ENCODE measurements at places on chromosomes 5 and 9.

DNA sequence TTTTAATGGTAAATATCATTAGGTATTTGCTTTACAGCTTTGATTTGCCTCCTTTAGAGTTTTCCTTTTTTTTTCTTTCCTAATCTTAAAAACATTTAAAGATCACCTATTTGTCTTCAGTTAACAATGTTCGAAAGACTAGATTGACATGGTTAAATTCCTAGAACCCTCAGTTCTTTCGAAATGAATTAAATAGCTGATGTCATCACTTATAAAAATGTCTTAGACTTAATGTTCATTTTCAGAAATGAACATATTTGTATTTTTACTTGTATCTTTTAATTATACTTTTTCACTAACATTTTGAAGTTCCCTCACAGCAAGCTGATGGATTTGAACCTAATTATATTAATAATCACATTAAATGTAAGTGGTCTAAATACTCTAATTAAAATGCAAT lies 205.3 kb upstream of the IRX4 start:
- no peak overlapping the region for H3K27ac ChIP-seq
- peaks cover 22% of the 10 kb centered on the region for H3K4me1 ChIP-seq
- H3K36me3 ChIP-seq = no peaks in the 10 kb centered on the region
- no peak for DNase-seq

DNA sequence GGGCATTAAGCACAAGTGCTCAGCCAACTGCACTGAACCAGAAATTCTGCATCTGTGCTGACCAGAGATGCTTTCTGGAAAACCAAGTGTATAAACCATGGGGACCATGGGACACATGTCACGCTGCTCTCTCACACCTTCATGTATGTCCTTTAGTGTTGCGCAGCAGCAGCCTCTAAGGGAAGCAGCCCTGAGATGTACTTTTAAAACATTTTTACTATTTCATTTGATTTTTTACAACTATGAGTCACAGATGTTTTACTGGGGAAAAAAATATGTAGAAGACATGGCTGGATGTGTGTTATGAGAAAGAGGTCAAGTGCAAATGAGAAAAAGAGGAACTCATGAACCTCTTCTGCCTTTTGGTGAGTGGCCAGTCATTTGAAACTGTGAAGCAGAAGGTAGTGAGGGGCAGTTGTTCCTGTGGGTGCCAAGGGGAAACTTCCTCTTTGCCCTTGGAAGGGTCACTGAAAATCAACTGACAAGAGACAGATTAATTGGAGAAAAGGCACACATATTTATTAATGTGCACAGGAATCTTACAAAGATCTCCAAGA lies 31.4 kb upstream of the SYK start:
- no peaks in the 10 kb centered on the region for H3K36me3 ChIP-seq
- no peak overlapping the region for H3K27ac ChIP-seq
- no peaks in the 10 kb centered on the region for H3K27me3 ChIP-seq
- H3K4me1 ChIP-seq = no peaks in the 10 kb centered on the region

DNA sequence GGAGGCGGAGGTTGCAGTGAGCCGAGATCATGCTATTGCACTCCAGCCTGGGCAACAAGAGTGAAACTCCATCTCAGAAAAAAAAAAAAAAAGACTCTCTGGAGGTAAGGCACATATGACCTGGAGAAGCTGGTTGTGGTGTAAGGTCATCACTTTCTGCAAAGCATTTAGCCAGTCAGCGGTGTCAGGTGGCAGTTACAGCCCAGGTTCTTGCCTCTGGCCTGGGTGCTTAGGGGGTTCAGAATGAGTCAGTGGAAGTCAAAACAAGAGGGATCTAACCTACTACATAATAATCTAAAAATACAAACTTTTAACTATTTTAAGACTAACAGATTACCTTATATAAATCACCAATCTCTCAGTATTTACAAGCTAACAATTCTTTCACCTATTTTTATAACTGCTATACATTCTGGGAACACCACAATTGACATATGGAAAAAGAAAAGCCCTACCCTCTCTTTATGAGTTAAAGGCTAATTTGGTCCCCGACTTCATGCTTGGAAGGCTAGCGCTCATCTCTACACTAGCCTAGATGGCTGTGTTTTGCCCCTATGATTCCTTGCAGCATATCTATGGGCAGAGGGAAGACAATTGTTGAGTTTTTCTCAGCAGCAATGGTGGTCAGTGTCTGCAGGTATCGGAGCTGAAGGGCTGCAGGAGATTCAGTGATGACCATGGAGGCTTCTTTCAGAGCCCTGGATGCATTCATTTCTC lies 29.2 kb downstream of the STOM start:
- no peaks in the 10 kb centered on the region for H3K4me1 ChIP-seq
- peaks cover 3% of the 10 kb centered on the region for H3K36me3 ChIP-seq
- H3K27me3 ChIP-seq = no peaks in the 10 kb centered on the region
- H3K4me3 ChIP-seq = no peak overlapping the region
- no peak for DNase-seq
- no peak overlapping the region for H3K27ac ChIP-seq

DNA sequence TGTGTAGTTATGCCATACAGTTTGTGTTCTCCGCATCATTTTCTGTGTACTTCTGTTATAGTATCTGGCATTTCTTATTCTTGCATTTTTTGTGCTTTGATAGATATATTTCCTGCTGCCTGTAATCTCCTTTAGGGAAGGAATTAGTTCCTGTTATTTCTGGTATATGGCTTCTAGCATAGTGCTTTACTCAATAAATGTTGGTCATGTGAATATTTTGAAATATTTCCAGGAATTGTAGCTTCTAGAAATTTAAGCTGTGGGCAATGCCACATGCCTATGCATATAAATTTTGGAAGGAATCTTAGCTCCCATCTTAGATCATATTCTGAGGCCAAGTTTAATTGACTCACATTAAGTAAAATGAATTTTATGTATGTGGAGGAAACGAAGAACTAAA lies 11.5 kb upstream of the PRRC1 start:
- H3K27me3 ChIP-seq = no peaks in the 10 kb centered on the region
- H3K4me3 ChIP-seq = no peak overlapping the region
- no peaks in the 10 kb centered on the region for H3K36me3 ChIP-seq
- no peaks in the 10 kb centered on the region for H3K4me1 ChIP-seq

GRCh38 chr9:21994556-21995005 lies at the start of gene CDKN2B-AS1:
Gene CDKN2B-AS1 (plus strand): TSS chr9:21994791.
- no peak within 1 kb of the TSS for H3K27ac ChIP-seq
- peak within 1 kb of the TSS; percentile 77 for H3K4me3 ChIP-seq
- peaks cover 92% of the 10 kb centered on the region for H3K27me3 ChIP-seq
- no peaks in the 10 kb centered on the region for H3K36me3 ChIP-seq
- DNase-seq = peak; percentile 76

- no peak overlapping the region for H3K27ac ChIP-seq
- no peaks in the 10 kb centered on the region for H3K4me1 ChIP-seq
- no peak overlapping the region for H3K4me3 ChIP-seq
- no peaks in the 10 kb centered on the region for H3K27me3 ChIP-seq
- no peak for DNase-seq
Observed at GRCh38 chr9:104069288-104069687, 24.8 kb upstream of the SMC2 start.

DNA sequence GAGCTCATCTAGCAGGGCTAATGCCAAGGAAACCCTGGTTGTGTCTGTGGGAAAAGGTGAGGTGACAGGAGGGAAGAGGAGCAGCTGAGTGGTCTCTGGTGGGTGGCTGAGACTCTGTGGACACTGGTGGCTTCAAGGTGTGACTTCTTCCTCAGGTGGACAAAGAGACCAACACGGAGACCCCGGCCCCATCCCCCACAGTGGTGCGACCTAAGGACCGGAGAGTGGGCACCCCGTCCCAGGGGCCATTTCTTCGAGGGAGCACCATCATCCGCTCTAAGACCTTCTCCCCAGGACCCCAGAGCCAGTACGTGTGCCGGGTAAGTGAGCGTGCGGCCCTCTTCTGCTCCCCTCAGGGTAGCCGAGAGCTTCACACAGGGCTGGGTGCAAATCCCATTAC lies 31.1 kb upstream of the RARS1 start:
- H3K4me3 ChIP-seq = no peak overlapping the region
- no peak overlapping the region for H3K27ac ChIP-seq
- DNase-seq = no peak
- no peaks in the 10 kb centered on the region for H3K4me1 ChIP-seq

DNA sequence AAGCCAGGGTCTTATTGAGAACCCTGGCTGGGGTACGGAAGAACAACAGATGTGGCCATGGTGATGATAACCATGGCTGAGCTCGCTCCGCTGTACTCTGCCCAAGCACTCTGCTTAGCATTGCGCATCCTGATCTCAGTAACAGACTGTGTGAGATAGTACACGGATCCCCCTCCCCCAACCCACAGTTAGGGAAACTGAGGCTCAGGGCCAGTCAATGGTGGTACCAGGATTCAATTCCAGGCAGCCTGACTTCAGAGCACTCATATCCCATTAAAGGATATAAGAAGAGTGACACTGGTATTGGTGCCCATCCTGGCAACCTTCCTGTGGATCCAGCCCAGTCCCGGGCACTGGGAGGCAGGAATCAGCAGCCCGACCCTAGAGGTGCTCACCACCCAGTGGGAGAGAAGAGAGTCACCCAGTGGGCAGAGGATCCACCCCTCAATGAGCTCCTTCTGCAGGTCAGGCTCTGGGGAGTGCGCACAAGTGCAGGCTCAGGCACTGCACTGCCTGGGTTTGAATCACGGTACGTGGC lies 26.5 kb upstream of the KIF12 start:
- DNase-seq = no peak
- no peak overlapping the region for H3K4me3 ChIP-seq
- no peak overlapping the region for H3K27ac ChIP-seq
- H3K27me3 ChIP-seq = no peaks in the 10 kb centered on the region

DNA sequence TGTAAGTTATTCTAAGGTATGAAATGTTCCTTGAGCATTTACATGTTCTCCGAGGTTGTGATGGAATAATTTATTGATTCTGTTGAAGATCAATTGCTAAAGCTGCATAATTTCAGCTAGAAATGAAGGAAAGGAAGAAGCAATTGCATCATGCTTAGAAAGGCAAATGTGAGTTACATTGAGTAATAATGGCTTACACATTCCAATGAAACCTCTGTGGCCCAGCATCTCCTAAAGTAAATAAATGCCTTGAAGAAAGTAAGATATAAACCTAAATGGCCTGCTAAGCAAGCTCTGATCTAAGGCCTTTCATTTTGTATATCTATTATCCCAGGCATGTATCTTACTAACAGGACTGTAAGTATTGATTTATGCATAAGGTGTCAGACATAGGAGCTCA lies 677.3 kb upstream of the RGMB start:
- no peak overlapping the region for H3K27ac ChIP-seq
- no peaks in the 10 kb centered on the region for H3K27me3 ChIP-seq
- DNase-seq = peak; percentile 34
